ENCODE measurements at places on chromosomes 7 and 10.

- DNase-seq = no peak
Observed at GRCh38 chr7:81902536-81902935, 132.7 kb upstream of the HGF start.

DNA sequence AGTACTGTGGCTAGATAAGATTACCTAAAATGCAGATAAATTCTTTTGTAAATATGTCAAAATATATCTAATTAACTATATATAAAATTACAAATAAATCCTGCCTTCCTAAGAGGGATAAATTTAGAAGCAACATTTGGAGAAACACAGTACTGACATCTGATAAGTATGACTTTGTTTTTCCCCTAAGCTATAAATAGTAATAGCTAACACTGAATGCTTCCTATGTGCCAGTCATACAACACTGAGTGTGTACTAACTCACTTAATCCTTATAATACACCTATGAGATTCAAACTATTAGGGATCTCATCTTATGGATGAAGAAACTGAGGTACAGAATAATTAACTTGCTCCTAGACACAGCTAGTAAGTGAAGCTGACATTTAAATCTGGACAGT is 733.4 kb downstream of the MAGI2 start:
- no peak for DNase-seq

- no peak for DNase-seq
Observed at GRCh38 chr10:33917069-33917780, 582.8 kb upstream of the NRP1 start.

- DNase-seq = no peak
Observed at GRCh38 chr7:133560900-133561299, 308.0 kb downstream of the EXOC4 start.

- no peak for DNase-seq
Observed at GRCh38 chr7:69109246-69109645, 489.0 kb upstream of the AUTS2 start.

DNA sequence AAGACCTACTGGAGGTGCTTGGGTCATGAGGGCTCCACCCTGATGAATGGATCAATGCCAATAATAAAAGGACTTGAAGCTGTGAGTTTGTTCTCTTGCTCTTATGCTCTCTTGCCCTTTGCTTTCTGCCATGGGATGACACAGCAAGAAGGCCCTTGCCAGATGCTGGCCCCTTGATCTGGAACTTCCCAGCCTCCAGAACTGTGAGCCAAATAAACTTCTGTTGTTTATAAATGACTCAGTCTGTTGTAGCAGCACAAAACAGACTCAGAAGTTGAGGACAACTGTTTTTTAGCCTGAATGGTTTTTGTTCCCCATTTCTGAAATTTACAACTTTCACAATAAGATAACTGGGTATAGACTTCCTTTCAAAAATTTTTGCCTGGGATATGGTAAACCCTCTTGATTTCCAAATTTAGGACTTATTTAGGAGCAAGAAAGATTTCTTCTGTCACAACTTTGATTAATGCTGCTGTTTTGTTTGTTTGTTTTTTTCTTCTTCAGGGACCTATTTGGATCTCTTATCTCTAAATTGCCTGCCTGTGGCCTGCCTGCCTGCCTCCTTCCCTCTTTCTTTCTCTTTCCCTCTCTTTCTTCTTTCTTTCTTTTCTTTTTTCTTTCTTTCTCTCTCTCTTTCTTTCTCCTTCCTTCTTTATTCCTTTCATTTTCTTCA is 12.1 kb downstream of the ENTPD1 start:
- no peak for DNase-seq

- no peak for DNase-seq
Observed at GRCh38 chr10:116270126-116270770, 2.8 kb downstream of the GFRA1 start.

- DNase-seq = no peak
Observed at GRCh38 chr10:48288661-48289060, 14.2 kb upstream of the FRMPD2 start.

GRCh38 chr7:155255071-155255470 is 42.6 kb upstream of the INSIG1 start:
- no peak for DNase-seq

DNA sequence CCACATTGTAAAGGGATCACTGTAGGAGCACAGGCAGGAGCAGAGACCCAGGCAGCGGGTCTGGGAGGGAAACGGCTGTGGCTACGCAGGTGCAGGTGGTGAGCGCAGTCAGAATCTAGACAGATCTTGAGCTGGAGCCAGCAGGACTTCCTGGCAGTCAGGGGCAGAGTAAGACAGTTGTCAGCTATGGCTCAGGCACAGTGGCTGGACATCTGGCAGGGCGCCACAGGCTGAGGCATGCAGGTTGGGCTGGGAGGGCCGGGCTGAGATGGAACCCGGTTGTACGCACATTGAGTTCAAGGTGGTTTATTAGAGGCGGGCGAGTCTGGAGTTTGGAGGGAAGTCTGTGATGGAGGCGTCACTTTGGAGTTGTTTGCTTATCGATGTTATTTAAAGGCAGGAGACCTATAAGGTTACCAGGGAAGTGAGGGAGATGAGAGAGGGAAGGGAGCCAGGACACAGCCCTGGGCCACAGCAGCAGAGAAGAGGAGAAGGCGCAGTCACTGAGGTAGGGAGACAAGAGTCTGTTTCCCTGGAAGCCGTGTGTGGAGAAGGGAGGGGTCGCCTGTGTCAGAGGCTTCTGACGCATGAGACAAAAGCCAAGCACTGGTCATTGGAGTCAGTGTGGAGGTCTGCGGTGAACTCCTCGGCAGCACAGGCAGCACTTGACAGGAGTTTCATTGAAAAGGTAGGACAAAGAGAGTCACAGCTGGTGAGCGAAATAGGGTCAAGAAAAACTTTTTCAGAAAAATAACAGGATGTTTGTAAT is 73.8 kb downstream of the LANCL2 start:
- no peak for DNase-seq

DNA sequence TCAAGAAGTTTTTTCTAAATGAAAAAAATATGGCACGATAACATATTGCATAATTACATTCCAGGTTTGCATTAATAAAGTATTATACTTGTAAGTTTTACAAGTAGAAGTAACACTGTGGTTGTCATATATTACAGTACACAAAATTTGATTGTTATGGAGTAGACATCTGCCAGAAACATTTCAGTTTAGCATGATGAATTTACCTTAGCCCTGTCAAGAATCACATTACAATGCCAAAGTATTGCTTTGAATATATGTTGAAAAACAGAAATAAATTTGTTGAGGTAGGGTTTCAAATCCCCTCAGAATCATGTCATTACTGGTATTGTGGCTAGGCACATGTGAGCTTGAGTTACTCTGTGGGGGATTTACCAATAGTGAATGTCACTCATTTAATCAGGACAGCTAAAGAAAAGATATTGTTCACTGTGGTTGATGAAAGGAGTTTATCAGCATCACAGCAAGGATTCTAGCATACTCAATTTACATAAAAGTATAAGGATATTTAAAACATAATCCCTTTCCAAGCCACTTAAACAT is 112.1 kb downstream of the MDFIC start:
- DNase-seq = no peak

GRCh38 chr7:135672560-135673359 is 10.4 kb downstream of the STMP1 start:
- peak; percentile 13 for DNase-seq

DNA sequence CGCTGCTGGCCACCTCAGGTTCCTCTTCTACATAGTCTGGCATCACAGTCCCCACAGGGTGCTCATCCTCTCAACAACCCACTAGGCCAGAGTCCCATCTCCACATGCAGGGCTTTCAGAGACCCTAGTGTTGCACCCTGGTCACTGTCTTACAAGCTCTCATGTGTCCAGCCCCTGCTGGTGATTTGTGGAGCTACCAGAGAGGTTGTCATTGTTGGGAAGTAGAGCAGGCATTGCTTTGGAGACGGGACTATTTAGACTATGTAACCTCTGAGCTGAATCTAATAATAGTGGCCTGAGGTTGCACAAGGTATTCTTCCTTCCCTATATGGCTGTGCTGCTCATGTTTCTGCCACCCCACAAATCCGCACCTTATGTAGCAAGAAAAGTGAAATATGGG is 135.3 kb upstream of the VWC2 start:
- DNase-seq = no peak

- no peak for DNase-seq
Observed at GRCh38 chr7:98395481-98395880, 5.4 kb downstream of the BAIAP2L1 start.

- DNase-seq = no peak
Observed at GRCh38 chr10:114353383-114353782, 50.9 kb downstream of the AFAP1L2 start.

- DNase-seq = no peak
Observed at GRCh38 chr7:48421357-48421756, 250.1 kb downstream of the ABCA13 start.

GRCh38 chr7:76283254-76284159 is 19.0 kb upstream of the HSPB1 start:
- DNase-seq = no peak

- DNase-seq = no peak
Observed at GRCh38 chr10:78765726-78766335, 302.9 kb upstream of the ZMIZ1 start.

DNA sequence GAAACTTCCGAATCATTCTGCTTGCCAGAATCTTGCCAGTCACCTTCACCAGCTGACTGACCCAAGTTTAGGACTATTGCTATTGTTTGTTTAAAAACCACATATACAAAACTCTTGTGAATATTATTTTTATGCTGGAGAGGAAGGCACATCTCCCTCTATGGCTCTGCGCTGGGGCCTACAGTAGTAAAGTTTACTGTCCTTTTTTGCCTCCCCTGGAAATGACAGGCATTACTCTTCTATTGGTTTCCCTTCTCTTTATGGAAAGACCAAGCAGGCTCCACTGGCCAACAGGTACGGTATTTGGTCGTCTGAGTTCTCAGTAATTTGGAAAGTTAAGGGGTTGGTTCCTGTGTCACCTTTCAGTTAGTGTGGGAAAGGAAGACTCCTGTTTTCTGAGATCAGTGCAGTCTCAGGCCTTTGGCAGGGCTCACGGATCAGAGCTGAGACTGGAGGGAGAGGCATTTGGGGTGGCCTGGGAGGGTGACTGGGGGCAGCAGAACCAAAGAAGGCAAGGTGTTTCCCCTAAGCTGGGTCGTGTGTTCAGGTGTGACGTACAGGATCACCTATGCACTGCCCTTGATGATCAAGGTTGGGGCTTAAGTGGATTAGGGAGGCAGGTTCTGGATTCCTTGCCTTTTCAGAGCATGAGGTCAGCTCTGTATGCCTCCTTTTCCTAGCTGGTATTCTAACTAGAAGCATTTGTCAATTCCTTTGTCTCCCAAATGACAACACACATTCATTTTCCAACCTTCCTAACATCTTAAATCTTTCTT is 16.0 kb upstream of the KIF5B start:
- no peak for DNase-seq

- no peak for DNase-seq
Observed at GRCh38 chr10:33337326-33337957, 3.0 kb upstream of the NRP1 start.
